Spleen (tissue), 13 donors: ENCODE measurements at places on chromosomes 11 and 22. TPM values are rescaled to one million over a fixed set of nuclear protein-coding genes. Genes with fewer than 3 reads are reported as not detected.

The CARNS1 gene
- polyA plus RNA-seq = 1.0 TPM

The UBASH3B gene
- polyA plus RNA-seq = 17.8 TPM

The PYGM gene
- polyA plus RNA-seq = 2.1 TPM

The FUT4 gene
- polyA plus RNA-seq = 1.6 TPM

The MAPK11 gene
- 25.3 TPM for polyA plus RNA-seq

The TUBA8 gene
- 3.9 TPM for polyA plus RNA-seq

The CYB561A3 gene
- polyA plus RNA-seq = 79.6 TPM

The MYO7A gene
- polyA plus RNA-seq = 3.5 TPM

The PGM2L1 gene
- polyA plus RNA-seq = 0.99 TPM

The GLYATL2 gene
- not detected for polyA plus RNA-seq

The ABTB2 gene
- 0.41 TPM for polyA plus RNA-seq

The UPK2 gene
- not detected for polyA plus RNA-seq

The RFPL1 gene
- 0.03 TPM for polyA plus RNA-seq

The MYEOV gene
- polyA plus RNA-seq = 0.06 TPM

The ISX gene
- not detected for polyA plus RNA-seq

The MMP20 gene
- polyA plus RNA-seq = 0.11 TPM

The PKNOX2 gene
- 1.6 TPM for polyA plus RNA-seq

The POU2AF2 gene
- polyA plus RNA-seq = not detected

The ANKK1 gene
- polyA plus RNA-seq = 0.62 TPM

The SLC22A24 gene
- polyA plus RNA-seq = not detected

The RAB36 gene
- polyA plus RNA-seq = 1.0 TPM
